Activated naive CD4-positive, alpha-beta T cell treated with anti-CD3 and anti-CD28 coated beads for 36 hours (primary cell): ENCODE measurements at places on chromosomes 6 and 20. TPM values are rescaled to one million over a fixed set of nuclear protein-coding genes. Genes with fewer than 3 reads are reported as not detected.

SLC35A1 gene
- total RNA-seq: 6.8 TPM

GRCh38 chr6:44561060-44561623 lies 173.6 kb downstream of the CDC5L start:
- DNase-seq: peak; percentile 29

DNA sequence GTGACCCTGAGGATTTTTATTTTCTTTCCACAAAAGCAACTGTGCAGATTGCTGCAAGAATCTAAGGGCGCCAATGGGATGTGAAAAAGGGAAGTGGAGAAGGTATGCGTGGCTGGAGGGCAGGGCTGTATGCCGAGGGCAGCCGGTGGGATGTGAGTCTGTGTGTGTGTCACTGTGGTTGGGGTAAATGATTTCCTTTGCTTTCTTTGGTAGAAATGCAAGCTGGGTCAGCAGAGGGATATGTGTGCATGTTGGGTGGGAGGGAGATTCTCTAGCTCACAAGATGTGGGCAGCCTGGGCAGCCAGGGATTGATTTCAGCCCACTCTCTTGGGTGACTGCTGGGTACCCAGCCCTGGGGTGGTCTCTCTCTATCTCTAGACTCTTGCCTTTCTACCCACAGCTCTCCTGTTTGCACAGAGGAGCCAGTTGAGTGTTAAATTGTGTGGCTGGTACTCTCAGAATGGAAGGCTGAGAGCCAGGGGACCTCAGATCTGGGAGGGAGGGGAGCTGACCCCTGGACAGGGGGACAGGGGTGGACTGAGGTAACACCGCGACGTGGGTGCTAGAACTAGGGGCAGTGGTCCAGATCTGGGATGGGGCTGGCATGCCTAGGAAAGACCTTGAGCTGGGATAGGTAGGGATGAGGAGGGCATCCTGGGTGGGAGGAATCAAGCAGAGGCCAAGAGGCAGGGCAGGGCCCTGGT lies 136.8 kb upstream of the RNF24 start:
- no peak for DNase-seq

DNA sequence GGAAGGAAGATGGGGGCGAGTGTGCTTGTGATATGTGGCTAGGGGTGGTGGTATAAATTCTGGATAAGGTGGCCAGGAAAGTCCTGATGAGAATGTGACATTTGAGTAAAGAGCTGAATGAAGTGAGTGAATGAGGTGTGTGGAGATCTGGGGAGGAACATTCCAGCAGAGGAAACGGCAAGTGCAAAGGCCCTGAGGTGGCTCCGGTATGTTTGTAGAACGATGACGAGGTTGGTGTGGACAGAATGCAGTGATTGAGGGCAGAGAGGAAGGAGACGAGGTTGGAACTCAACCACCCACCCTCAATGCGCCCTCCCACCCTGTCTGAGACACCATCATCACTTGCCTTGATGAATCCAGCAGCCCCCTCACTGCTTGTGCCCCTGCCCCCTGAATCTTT lies 214.1 kb upstream of the RNF24 start:
- no peak for DNase-seq

DNA sequence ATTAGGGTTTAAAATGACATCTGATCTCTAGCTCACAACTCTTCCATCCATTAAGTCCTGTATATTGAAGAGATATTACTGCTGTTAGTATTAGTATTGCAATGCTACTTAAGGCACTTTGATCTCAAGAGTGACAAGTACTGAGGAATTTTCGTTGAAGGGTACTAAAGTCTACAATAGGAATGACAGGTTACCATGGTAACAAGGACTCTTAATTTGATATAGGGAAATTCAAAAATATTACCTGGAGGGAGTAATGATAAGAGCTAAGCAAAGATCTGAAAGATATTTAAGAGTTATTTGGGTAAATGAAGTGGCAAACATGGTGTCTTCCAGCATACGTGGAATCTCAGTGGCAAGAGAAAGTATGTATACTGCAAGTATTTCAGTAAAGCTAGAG lies 518.0 kb upstream of the SLC35B3 start:
- DNase-seq: no peak
